ENCODE measurements at places on chromosomes 16 and 17. TPM values are rescaled to one million over a fixed set of nuclear protein-coding genes. Genes with fewer than 3 reads are reported as not detected.

The ZNF423 gene
- polyA plus RNA-seq = not detected

The MEIOC gene
- 0.61 TPM for polyA plus RNA-seq

The C1QTNF8 gene
- not detected for polyA plus RNA-seq

The CRHR1 gene
- polyA plus RNA-seq = not detected

The OR4D1 gene
- polyA plus RNA-seq = 2.5 TPM

The SMIM22 gene
- polyA plus RNA-seq = not detected

The ABCC11 gene
- polyA plus RNA-seq = not detected

The MARCHF10 gene
- 0.43 TPM for polyA plus RNA-seq

The TBC1D3E gene
- polyA plus RNA-seq = not detected

The SLFN11 gene
- polyA plus RNA-seq = 5.5 TPM

The TBC1D3D gene
- polyA plus RNA-seq = not detected
